ENCODE measurements at places on chromosomes 11 and 22.

DNA sequence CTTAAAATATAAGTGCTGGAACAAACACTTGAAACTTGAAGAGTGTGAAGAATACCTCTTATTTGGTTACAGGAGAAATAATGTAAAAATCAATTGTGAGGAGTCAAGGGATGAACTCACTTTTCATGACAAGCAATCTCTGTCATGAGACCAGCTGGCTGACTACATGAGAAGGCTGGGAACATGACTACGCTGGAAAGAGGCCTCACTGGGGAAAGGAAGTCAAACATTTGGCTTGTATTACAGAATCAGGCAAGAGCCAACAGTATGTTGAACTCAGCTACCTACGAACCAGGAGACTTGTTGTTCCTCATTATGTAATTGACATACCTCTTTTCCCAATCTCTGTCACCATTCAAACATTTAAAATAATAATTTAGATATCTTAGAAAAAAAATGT is 14.4 kb downstream of the DCDC1 start:
- no peak for DNase-seq

GRCh38 chr11:130641876-130642275 is 193.4 kb downstream of the ADAMTS15 start:
- no peak for DNase-seq

GRCh38 chr11:33452836-33453624 is 195.8 kb downstream of the HIPK3 start:
- no peak for DNase-seq

- no peak for DNase-seq
Measured at GRCh38 chr11:121557348-121557747, 104.6 kb upstream of the SORL1-AS1 start.

GRCh38 chr11:67276781-67277230 is 10.5 kb downstream of the GRK2 start:
- peak; percentile 42 for DNase-seq

DNA sequence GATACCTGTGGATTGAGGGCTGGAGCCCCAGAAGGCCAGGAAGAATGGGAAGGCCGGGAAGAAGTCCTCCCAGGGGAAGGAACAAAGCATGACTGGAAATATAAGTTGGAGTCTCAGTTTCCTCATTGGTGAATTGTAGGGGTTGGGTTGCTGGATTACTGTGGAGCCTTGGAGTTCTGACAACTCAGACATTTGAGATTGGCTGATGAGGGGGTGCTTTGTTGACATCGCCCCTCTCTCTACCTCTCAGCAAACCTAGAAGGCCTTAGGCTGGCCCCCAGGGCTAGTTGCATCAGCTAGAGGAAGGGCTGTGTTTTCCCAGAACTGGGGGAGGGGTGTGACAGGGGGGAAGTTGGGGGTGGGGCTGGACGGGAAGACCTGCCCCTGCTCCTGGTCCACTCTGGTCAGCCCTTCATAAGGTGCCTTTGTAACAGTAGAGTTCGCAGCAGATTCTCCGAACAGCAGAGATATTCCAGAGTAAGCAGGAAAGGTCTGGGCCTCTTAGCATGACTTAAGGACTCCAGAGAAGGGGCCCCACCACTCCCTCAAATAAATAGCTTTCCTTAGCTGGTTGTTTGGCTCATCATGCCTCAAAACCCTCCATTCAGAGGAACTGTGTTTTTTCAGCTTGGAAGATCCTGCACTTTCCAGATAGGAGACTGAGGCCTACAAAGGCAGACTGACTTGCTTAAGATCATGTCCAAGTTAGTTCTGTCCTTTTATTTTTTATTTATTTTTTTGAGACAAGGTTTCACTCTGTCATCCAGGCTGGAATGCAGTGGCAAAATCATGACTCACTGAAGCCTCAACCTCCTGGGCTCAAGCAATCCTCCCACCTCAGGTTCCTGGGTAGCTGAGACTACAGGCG is 12.5 kb upstream of the THRSP start:
- DNase-seq, result no peak

DNA sequence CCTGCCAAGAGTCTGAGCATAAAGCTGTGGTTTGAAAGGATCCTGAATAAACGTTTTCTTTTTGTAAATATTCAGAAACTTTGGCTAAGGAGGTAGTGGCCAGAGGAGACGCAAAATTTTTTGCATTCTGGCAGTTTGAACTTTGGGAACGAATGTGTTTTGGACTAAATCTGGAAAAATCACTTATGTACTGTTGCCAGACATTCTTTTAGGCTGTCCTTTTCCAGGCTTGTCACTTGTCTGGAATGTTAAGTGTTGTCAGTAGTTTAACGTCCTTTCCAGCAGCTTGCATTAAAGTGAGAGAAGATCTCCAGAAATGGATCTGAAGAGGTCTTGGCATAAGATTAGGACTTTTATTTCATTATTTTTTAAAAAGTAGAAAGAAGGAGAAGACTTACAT is 18.5 kb downstream of the SPECC1L start:
- DNase-seq, result no peak

- DNase-seq, result no peak
Measured at GRCh38 chr11:86040919-86041850, 27.7 kb downstream of the PICALM start.

GRCh38 chr11:99019696-99020095 is 1.1 kb upstream of the CNTN5 start:
- no peak for DNase-seq

DNA sequence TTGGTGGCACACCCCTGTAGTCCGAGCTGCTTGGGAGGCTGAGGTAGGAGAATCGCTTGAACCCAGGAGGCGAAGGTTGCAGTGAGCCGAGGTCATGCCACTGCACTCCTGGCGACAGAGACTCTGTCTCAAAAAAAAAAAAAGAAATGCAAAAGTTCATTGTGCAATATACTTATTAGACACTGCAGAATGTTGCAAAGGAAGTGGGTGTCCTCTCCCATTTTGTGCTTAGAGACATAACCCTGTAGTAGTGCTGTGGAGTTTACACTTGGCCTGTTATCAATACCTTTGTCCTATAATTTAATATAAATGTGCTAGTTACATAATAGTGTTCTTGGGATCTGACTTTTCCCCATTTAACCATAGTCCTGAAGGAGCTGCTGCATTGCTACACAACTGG is 9.4 kb downstream of the BCL2L13 start:
- DNase-seq, result no peak

- DNase-seq, result no peak
Measured at GRCh38 chr22:43276321-43276720, 66.9 kb downstream of the SCUBE1 start.

DNA sequence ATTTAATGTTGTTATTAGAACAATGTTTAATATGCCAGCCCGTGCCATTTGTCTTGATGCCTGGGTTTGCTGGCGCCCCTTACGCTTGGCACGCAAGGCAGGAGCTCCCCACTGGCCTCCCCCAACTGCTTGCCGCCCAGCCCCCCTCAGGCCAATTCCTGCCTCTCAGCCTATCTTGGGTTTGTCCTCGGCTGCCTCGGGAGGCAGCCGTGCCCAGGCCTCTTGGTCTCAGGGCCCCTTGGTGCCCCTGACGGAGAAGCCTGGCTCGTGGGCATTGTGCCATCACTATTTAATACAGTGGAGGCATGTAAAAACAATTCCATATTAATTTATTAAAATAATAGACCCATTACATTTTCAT is 119.8 kb downstream of the KCNQ1OT1 start:
- DNase-seq, result no peak

DNA sequence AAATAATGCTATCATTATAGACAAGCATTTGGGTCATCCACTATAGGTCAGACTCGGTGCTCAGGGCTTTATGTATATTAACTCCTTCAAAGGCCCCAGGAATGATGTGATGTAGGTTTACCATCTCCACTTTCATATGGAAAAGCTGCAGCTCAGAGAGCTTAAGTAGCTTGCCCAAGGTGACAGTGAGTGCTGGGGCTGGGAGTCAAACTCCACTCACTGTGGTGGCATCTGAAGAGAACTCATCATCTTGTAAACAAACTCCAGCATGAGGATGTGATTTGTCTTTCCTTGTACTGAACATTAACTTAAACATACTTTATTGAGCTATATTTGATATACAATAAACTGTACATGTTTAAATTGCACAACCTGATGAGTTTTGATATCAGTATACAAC is 25.4 kb downstream of the TENM4 start:
- no peak for DNase-seq

- DNase-seq, result no peak
Measured at GRCh38 chr11:124898263-124898680, 607 bp upstream of the ROBO4 start.

GRCh38 chr11:44108260-44108659 is 12.8 kb downstream of the EXT2 start:
- DNase-seq, result no peak

- DNase-seq, result no peak
Measured at GRCh38 chr11:123174196-123175183, 20.6 kb downstream of the CLMP start.

GRCh38 chr11:13868710-13869397 is 93.7 kb upstream of the SPON1 start:
- DNase-seq, result peak; percentile 7

- no peak for DNase-seq
Measured at GRCh38 chr11:29432719-29433325, 584.0 kb downstream of the KCNA4 start.

GRCh38 chr22:47154621-47155081 is 392.2 kb downstream of the TBC1D22A start:
- no peak for DNase-seq

GRCh38 chr22:36331912-36332622 is 55.7 kb downstream of the MYH9 start:
- peak; percentile 53 for DNase-seq

- no peak for DNase-seq
Measured at GRCh38 chr11:83493034-83493433, 206.9 kb upstream of the CCDC90B start.

- no peak for DNase-seq
Measured at GRCh38 chr11:1742869-1743584, 7.4 kb downstream of the IFITM10 start.

DNA sequence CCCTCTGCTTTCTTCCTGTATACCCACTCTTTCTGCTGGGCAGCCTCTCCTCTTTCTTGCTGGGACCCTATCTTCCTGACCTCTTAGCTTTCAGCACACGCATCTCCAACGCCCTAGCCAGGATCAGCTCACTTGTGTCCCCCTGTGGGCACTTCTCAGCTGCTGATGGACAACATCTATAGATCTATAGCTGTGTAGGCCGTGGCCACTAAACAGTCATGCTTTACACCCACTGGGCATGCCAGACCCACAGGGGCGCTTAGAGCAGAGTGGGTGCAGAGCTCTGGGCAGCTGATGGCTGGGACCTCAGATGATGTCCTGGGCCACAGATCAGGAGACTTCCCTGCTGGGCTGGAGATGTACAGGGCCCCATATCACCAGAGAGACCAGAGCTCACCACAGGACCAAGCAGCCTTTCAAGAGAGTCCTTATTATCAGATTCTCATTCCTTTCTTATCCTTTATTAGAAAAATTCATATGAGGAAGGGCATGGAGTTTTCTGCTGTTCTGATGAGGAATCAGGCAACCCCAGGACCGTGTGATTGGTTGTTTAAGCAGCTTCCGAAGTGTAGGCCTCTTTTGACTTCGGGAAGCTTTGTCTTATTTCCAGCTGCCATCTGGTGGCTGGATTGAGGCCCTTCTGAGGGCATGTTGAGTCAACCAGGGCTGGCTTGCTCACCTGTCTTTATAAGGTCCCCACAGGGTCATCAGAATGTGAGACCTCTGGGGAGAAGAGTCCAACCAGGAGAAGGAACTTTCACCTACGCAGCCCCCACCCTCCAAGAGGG is 60.5 kb downstream of the OSBP2 start:
- peak; percentile 53 for DNase-seq

GRCh38 chr11:104531075-104531474 is 367.1 kb upstream of the PDGFD start:
- no peak for DNase-seq

DNA sequence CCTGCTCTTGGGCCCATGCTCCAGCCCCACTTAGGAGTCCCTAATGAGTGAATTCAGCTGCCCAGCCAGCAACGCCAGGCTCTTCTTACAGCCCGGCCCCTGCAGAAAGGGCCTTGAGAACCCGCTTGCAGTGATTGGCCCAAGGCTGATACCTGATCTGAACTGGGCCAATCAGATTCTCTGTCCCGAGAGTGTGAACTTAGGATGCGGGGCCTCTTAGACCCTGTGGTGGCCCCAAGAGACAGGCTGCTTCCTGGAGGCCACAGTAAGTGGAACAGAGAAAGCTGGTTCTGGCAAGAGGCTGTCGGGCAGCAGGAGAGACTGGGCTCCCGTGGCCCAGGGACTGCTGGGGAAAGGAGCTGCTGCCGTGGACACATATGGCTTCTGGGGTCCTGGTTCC is 11.5 kb downstream of the VSTM5 start:
- no peak for DNase-seq

DNA sequence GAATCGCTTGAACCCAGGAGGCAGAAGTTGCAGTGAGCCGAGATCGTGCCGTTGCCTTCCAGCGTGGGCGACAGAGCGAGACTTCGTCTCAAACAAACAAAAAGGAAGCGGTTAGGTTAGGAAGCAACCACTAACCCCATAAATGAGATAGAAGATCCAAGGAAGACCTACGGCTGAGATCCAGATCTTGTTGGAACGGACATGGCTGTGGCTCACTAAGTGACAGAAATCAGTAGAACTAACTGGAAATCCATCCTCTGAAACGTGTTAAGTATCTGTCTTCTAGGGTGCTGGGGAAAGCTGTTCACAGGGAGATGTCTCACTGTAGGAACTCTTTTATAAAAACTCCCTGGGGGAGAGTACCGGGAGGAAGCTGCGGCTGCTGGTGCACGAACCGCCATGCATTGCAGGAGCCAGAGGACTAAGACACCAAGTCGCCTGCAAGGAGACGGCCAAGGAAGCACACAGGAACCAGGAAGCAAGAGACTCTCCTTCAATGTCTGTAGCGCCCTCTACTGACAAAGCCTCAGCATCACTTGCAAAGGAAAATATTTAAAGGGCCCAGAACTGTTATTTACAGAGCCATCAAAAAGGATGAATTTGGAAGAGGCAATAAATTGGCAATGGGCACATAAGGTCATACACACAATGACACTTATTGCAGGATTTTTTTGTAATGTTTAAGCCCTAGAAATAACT is 16.9 kb upstream of the SPTY2D1 start:
- peak; percentile 40 for DNase-seq

DNA sequence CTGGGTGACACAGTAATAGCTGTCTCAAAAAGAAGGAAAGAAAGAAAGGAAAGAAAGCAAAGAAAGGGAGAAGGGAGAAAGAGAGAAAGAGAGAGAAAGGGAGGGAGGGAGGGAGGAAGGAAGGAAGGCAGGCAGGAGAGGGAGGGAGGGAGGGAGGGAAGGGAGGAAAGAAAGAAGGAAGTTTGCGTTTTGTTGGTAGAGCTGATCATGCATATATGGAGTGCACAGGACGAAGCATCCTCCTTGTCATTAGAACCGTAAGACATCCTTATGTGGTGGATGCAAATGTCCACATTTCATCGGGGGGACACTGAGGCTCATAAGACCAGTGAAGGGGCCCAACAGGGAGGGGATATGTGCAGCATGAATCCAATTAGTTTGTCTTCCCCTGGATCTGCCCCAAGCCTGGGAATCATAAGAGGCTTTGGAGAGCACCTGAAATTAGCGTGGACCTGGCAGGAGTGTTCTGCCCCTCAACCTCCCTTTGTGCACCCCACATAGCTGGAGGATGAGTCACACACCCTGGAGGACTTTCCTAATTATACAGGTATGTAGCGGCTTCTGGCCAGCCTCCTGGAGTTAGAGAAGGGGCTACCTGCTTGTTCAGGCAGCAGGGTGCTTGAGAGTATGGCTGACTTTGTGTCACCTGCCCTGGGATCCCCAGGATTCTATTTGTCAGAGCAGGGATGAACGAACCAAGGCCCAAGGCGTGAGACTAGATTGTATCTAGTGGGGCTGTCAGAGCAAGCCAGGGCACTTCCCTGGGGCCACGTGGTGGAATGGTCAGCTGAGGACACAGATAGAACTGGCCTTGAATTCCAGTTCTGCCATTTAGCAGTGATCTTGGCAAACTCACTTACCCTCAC is 119.7 kb upstream of the CD82 start:
- no peak for DNase-seq

Measured in activated naive CD4-positive, alpha-beta T cell treated with Interleukin-2 at 50 U/mL for 16 hours (primary cell).